ENCODE measurements at places on chromosomes 12 and 14.

DNA sequence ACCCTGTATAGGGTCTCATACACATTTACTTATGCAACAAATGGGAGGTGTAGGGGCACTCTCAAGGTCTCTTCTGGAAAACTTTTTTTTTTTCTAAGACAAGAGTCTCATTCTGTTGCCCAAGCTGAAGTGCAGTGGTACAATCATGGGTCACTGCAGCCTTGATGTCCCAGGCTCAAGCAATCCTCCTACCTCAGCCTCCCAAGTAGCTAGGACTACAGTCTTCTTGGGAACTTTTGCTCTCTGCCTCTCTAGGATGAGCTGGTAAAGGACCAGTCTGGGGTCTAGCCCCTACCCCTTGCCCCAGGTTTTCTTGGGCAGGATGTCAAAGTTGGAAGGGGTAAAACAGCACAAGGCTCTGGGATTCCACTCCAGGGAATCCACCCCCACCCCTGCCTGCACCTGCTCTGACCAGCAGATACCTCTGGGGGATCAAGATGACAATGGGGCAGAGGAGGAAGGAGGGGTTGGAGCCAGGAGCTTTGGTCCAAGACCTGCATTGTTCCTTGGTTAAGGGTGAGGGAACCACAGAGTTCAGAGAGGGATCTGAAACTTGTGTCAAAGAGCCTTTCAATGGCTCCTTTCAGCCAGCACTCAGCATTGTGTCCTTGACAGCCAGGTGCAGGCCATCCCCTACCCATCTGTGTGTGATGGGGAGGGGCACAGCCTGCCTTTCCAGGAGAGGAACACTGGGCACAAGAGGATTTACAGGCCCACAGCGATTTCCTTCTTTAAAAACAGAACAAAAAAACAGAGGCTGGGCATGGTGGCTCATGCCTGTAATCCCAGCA lies 12.2 kb downstream of the CTDSP2 start:
- DNase-seq, result no peak

DNA sequence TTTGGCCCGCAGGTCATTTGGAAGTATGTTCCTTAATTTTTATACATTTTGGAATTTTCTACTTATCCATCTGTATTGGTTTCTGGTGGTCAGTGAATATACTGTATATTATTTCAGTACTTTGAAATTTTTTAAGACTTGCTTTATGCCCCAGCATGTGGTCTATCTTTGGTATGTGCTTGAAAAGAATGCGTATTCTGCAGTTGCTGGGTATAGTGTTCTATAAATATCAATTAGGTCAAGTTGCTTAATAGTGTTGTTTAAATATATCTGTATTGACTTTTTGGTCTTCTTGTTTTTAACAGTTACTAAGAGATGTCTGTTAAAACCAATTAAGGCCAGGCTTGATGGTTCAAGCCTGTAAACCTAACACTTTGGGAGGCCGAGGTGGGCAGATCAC lies 21.7 kb upstream of the SIX1 start:
- DNase-seq, result no peak

DNA sequence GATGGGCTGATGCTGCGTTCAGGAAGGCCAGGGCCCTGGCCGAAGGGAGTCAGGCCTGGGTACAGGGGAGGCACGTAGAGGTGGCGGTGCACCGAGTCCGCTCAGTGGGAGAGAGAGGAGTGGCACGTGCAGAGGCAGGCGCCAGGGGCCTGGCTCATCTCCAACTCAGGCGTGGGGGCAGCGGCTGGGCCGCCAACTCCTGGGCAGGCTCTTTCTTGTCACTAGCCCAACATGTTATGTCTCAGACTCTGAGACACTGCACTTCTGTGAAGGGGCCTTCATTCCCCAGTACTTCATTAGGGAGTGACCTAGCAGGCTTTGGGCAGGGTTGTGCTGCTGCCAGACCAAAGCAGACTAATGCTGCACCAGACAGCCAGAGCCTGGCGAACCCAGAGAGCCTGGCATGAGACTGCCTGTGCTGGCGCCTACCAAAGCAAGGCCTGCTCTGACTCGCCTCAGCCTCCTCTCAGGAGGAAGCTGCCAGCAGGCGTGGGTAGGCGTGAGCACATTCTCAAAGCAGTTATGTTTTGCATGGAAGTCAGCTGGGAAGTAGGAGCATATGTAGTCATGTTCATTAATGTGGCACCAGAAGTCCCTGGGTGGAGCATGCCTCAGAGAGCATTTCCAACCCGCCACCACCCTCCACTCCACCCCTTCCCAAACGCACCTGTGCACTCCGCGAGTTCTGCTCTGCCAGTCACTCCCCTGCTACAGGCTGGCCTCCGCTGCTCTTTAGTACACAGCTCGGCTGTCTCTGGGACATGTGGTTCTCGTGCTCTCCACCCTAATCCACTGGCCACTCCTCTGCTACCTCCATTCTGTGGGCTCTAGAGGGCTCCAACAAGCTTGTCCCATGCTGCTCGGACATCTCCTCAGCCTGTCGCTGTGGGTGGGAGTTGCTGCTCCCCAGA lies 9.7 kb downstream of the CKB start:
- peak; percentile 60 for DNase-seq

- peak; percentile 14 for DNase-seq
Measured at GRCh38 chr14:94542111-94542810, 19.0 kb upstream of the SERPINA4 start.

GRCh38 chr12:57716305-57716704 lies 22.2 kb downstream of the AGAP2 start:
- no peak for DNase-seq

GRCh38 chr14:94961386-94962165 lies 191.7 kb upstream of the GSC start:
- DNase-seq, result no peak

- DNase-seq, result no peak
Measured at GRCh38 chr14:21369949-21370679, 13.7 kb downstream of the SUPT16H start.

DNA sequence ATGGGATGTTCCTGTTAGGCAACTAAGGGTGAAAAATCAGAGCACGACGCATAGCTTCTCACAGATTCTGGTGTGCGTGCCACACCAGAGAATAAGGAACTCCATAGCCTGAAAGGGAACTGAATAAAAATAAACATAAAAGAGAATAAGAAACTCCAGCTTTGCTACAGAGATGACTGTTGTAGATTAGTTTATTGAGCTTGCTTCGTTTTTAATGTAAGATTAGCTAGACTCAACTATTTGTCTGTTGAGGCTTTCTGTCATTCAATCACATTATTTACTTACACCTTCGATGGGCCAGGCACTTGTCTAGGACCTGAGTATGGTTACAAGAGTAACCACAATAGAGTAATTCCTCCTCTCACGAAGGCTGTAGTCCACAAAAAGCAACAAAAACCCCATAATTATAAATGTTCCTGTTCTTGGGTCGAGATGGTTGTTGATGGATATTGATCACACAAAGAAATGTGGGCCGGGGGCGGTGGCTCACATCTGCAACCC lies 807 bp upstream of the ZCCHC8 start:
- DNase-seq, result no peak

DNA sequence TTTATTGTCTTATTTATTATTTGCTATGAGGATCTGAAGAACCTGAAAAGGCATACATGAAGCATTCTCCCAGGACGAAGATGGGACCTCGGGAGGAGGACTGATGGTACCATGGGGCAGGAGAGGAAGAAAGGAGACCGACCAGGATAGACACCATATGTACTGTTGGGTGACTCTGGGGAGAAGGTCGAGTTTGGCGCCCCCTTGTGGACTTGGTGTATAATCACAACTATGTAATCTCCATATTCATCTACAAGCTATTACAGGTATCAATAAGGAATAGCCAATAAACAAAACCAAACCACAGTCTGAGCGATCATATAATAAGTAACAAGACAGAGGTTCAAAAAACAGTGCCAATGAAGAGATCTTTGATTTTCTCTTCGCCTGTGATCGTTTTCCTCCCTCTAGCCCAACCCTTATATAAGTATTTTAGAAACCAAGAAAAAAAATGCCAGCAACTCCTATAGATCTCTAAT lies 139.1 kb downstream of the SPTSSA start:
- peak; percentile 8 for DNase-seq

DNA sequence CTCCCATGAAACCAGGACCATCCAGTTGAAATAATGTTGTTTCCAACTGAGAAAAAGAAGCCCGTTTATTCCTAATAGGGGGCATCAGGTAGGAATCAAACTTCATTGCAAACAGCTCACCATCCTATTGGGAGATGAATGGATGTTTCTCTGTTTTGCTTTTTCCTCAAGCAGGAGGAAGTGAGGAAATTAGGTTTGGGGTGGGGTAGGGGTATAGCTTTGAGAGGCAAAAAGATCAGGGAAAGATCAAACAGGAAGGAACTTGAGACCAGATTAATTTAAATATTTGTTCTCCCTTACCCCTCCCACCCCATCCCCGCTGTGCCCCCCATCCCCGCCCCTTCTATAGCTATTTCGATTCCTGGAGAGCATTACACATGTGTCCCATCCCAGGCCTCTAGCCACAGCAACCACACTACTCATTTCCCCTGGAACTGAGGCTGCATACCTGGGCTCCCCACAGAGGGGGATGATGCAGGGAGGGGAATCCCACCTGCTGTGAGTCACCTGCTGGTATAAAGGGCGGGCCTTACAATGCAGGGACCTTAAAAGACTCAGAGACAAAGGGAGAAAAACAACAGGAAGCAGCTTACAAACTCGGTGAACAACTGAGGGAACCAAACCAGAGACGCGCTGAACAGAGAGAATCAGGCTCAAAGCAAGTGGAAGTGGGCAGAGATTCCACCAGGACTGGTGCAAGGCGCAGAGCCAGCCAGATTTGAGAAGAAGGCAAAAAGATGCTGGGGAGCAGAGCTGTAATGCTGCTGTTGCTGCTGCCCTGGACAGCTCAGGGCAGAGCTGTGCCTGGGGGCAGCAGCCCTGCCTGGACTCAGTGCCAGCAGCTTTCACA lies at the start of gene IL23A:
Gene IL23A, plus strand, starts transcription at position 577 of the 850 bp plus-strand sequence. Its CDS starts 161 bp downstream, at position 738.
- no peak for DNase-seq

- DNase-seq, result no peak
Measured at GRCh38 chr14:89240414-89240813, 176.6 kb downstream of the FOXN3 start.

DNA sequence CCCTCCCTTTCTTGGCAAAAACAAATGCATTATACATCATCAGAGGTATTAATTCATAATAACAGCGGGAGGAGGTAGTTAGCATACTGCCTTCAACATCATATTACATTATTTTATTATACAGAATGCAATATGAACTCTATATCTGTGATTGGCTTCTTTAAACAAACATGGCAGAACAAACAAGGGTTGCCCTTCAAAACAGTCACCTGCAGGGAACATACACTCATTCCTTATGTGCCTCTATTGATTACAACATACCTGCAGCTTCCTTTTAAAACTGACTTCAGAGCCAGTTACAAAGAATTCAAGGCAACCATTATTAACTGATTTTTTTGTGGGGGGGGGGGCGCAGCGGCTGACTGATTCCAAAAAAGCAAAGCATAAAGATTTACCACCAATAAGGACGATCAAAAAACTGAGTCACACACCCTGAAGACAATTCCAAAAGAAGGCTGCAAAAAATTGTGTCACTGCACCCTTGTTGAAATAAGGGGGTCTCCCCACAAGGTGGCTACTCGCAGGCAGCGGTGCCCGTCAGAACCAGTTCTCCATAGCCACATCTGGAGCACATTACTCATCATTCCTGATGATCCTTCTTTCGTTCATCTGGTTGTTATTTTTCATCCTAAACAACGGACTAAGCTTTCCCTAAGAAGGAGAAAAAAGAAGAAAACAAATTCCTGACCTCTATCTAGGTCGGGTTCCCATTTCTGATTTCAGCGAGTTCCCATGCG lies 51.8 kb downstream of the SMUG1 start:
- DNase-seq, result peak; percentile 3

DNA sequence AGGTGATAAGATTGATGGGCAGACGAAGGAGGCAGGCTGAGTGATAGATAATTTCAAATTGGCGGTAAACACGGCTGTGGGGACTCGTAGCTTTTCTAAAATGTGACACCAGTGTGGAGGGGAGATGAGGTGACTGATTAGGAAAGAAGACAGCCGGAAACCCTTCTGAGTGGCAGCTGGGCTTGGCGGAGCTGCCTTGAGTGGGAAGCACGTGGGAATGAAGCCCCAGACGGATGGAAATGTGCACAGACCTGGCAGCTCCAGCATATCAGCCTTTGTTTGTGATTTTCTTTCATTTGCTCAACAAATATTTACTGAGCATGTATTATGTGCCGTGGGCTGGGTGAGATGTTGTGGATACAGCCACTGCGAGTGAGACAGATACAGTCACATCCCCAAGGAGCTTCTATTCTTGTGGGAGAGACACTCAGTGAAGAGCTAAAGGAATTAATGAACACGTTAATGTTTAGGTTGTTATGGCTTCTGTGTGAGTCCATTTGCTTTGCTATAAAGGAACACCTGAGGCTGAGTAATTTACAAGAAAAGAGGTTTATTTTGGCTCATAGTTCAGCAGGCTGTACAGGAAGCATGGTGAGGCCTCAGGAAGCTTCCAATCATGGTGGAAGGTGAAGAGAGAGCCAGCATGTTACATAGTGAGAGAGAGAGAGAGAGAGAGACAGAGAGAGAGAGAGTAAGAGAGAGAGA lies 65.5 kb upstream of the LHX5 start:
- no peak for DNase-seq

DNA sequence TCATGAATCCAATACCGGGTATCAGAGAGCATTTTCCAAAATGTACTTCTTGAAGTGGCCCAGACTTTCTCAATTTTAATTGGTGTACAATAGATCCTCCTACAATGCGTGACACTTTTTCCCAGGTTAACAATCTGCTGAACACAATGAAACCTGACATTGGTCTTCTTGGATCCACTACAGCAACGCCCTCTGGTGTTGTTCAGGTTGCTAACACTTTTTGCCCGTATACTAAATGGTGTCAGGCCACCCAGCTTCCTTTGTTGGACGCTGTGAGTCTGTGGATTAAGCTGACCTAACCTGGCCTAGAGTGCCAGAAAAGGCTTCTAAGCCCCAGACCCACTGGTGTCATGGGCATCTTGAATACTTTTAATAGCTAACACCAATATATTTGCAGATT lies 89.2 kb downstream of the KCNK10 start:
- no peak for DNase-seq

DNA sequence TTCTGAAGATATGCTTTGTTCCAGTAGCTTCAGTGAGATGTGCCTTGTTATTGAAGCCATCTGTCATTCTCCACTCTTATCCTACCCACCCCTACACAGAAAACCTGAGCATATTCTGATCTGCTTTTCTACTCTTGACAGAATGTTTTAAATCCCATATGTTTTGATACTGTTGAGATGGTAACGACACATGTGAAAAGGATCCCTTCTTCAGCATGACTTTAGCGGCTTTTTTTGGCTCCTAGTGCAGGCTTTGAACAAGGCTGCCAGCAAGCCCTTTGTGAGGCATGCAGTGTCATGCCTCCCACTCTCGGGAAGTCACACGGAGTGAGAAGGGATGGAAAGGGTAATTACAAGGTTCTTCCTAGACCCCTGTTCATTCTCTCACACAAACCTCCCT lies 228.8 kb upstream of the RGS6 start:
- DNase-seq, result no peak

- DNase-seq, result no peak
Measured at GRCh38 chr14:36817071-36817930, 155.6 kb downstream of the PAX9 start.

- DNase-seq, result no peak
Measured at GRCh38 chr12:11795192-11795912, 145.9 kb downstream of the ETV6 start.

GRCh38 chr12:79023261-79023660 lies 158.7 kb downstream of the SYT1 start:
- no peak for DNase-seq

- no peak for DNase-seq
Measured at GRCh38 chr14:36580141-36580855, 2.1 kb downstream of the NKX2-8 start.

Measured in AG09309 (cell line).